ENCODE measurements at places on chromosomes 16 and 17.
A peak's percentile ranks its signal among the peaks of the same experiment; 100 is the strongest.

GRCh38 chr17:37089956-37090355 lies 141.2 kb downstream of the AATF start:
- DNase-seq, result peak; percentile 79

DNA sequence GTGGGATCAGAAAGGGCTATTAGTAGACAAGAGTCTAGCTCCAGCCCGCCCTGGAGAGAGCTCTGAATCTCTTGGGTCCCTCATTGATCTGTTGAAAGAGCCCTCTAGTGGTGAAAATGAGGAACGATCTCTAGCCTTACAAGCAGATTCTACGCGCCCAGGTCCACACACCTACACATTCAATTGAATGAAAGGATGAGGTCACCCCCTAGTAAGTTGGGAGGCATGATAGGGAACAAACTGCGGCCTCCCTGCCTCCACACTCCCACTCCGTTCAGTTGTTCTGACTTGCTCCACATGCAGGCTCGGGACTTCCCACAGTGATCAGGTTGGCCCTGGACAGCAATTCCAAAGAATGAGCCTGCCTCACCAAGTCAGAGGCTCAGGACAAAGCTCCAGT lies 2.9 kb upstream of the CACNG3 start:
- DNase-seq, result no peak

DNA sequence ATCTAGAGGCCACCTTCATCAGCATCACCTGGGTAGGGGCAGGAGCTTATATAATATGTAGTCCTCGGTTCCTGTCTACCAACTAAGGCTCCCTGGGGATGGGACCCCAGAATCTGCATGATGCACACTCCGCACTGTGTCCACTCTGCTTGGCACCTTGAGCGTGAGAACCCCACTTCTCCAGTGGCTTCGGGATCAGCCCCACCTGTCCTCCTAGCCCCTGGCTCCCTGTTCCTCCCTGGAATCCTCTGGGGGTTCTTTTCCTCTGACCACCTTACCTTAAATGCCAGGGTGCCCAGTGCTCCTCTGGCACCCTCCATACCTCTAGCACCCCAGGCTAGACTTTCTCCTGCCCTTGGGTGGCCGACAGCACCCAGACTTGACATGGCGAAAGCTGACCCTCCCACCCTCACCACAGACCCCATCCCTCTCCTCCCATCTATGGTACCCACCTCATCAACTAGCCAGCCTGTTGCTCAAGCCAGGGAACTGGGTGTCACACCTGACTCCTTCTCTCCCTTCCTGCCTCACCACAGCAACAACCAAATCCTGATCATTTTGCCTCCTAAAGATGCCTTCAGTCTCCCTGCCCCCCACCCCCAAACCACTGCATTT lies 2.8 kb upstream of the NXPH3 start:
- DNase-seq, result no peak

- no peak for DNase-seq
Observed at GRCh38 chr16:25172831-25173230, 43.9 kb upstream of the AQP8 start.

GRCh38 chr16:29139261-29139802 lies 154.5 kb downstream of the LAT start:
- no peak for DNase-seq

GRCh38 chr16:11686713-11687380 lies 18.6 kb downstream of the SNN start:
- no peak for DNase-seq

DNA sequence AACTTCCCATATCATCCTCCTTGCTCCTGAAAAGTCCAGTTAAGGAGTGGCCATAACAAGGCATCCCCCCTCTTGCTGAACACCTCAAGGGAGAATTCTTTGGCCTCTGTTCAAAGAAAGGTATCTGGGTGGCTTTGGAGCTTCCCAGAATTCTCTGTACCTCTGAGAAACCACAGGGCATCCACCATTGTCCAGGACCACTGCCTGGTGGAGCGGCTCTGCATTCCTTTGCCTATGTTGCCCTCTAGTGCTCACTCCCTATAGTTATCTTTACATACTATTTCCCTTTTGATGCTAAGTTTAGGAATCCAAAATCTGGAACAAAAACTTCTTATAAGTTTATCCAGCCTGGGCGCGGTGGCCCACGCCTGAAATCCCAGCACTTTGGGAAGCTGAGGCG lies 30.3 kb downstream of the CHD9NB start:
- no peak for DNase-seq

DNA sequence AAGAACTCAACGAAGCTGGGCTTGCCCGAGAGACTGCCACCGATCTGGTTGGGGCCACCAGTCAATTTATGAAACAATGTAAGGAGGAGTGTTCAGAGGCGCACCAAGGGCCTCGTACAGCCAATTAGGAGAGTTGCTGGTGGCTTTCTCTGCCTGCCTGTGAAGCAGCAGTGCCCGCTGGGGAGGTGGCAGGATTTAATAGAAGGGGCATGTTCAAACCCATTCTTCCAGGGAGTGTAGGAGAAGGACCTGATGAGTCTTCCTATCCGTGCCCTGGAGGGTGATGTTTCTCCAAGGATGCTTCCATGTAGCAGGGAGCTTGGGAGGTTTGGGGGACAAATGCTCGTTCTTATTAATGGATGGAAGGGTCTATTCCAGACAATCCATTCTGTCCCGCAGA lies 178.4 kb downstream of the CCDC182 start:
- DNase-seq, result no peak

DNA sequence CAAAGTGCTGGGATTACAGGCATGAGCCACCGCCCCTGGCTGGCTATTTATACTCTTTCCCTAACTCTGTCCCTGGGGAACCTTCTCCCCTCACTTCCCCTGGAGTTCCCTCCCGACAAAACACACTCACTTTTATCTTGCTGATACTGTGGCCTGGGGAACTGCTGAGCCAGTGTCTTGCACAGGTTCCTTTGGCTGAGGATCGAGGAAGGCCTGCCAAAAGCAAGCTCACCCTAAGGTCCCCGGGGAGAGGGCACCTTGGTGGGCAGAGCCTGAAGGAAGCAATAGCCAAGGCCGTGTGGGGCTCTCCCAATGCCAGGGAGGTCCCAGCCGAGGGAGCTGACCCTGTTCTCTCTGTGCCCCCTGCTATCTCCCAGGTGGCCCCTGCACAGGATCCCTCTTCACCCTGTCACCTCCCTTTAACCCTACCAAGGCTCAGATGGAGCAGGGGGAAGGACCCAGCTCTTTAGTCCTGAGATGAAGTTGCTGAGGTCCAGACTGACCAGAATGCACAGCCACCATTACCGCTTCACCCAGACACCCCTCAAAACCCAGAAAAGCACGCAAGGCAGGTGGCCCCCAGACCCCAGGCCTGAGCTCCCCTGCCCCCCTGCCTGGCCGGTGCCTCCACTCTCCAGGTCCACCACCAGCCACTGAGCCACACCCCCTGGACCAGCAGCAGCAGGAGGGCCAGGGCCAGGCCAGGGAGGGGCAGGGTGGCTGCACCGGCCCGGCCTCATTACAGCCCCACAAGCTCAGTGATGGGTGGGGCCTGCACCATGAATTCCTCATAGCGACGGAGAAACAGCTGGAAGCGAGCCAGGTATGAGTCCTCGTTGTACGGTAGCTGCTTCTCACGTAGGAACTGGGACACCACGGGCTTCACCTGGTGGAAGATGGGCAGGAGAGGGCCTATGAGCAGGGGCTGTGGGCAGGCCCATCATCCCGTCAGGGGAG lies 5.1 kb upstream of the FDXR start:
- DNase-seq, result peak; percentile 81

DNA sequence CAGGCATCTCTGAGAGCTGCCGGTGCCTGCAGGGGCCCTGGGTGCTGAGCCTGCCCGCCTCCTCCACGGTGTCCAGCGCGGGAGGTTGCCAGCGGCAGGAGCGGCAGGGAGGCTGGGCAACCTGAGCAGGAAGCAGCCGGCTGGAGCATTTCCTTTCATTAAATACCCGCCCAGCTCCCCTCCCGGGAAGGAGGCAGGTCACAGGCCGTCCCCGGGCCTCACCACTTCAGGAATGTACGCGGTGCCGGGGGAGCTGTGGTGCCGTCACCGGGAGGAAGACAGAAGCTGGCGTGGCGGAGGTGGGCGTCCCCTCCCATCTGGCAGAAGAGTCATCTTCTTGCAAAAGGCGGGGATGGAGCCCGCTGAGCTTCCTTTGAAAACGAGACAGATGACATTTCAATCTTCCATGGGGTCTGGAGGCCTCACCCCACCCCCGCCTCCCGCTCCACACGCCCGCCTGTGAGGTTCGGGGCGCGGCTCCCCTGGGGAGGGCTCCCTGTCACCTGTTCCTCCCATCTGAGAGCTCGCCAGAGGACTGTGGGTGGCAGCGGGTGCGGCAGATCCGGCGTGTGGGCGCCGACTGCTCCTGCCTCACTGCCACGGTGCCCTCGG lies 16.0 kb downstream of the SOX8 start:
- DNase-seq, result peak; percentile 58

DNA sequence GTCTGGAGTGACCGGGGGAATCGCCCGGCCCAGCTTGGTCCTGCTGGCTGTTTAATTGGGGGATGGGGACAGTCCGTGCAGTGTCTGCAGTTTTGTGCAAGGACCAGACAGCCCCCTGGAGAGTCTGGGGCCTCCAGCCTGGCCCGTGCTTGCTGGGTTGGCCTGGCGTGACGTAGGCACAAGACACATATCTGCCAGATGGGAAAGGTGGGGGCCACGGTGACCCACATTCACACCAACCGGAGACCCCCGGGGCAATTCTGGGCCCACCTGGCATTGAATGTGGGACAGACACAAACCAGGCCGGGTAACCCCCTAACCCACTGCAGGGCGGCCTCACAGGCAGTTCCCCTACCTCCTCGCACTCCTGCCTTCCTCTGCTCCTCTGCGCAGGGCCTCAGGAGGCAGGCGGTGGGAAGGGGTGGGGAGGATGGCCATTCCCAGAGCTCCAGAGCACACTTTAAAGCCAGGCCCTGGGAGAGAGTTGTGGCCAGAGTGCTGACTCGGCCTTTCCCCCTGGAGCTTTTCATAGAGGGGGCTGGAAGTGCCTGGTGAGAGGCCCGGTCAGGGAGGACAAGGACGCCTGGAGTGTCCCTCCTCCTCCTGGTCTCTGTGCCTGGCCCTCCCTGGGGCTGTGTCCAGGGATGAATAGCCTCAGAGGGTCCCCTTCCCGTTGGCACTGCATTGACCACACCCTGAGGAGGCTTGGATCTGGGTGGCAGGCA lies 1.5 kb downstream of the MRC2 start:
- DNase-seq, result no peak

DNA sequence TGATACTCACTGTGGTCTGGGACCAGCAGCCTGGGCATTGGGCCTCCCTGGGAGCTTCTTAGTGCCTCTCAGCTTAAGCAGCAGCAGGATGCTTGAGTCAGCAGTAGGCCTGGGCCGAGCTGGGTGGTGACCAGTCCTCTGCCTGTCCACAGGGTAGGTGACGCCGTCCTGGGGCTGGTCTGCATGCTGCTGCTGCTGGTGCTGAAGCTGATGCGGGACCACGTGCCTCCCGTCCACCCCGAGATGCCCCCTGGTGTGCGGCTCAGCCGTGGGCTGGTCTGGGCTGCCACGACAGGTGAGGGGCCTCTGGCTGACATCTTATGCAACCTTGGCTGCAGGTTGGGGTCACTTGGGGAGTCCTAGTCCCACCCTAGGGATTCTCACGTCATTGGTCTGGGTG lies 7.4 kb downstream of the SLC26A11 start:
- no peak for DNase-seq

DNA sequence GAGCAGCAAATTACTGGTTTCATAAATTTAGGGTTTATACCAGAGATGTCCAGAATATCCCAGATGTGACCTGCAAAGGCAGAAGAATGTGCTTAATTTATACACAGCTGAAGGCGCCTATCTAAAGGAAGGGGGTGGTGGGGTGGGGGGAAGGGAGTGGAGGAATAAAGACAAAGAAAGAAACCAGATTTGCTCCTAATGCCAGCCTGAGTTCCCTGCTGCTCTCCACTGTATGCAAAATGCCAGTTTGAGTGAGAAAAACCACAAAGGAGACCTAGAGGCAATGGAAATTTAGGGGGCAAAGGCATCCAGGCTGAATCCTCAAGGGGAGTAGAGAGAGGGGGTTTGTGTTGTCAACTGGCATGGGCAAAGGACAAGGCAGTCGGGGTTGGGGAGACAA lies 161.5 kb upstream of the TOX3 start:
- no peak for DNase-seq

DNA sequence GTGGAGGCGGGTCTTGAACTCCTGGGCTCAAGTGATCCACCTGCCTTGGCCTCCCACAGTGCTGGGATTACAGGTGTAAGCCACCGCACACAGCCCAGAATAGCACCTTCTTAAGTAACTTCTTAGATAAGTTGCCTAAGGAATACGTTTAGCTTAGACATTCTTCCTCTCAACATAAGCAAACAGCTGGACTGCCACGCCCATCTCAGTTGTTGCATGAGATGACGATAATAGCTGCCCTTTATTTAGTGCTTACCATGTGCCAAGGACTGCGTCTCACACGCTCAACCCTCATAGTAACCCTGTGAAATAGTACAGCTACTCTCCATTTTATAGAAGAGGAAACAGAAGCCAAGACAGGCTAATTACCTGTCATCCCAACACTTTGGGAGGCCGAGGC lies 11.8 kb downstream of the HASPIN start:
- DNase-seq, result no peak

DNA sequence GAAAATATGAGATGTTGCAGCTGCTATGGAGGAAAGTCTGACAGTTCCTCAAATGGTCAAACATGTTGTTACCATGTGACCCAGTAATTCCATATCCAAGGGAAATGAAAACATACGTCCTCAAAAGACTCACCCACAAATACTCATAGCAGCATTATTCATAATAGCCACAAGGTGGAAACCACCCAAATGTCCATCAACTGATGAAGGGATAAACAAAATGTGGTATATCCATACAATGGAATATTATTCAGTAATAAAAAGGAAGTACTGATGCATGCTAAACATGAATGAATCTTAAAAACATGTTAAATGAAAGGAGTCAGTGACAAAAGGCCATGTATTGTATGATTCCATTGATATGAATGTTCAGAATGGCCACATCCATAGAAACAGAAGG lies 140.2 kb downstream of the PITPNC1 start:
- DNase-seq, result no peak

DNA sequence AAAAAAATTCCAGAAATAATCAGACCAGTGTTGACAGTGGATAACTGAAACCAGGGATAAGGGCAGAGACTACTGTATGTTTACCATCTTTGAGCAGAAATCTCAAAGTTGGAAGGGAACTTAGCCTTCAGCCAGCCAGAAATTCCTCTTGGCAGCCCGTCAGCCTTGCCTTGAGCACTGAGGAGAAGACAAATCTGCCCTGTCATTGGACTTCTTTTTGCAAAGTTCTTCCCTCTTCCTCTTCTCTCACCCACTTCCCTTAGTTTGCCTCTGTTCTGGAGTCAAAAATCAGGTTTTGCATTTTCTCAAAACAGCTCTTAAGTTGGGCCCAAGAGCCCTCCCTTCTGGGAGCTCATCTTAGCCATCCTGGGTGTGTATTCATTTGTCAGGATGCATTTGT lies 6.2 kb downstream of the TUFM start:
- DNase-seq, result no peak

- no peak for DNase-seq
Observed at GRCh38 chr17:55377671-55378275, 43.9 kb downstream of the MMD start.

- no peak for DNase-seq
Observed at GRCh38 chr16:81756615-81757356, 22.3 kb upstream of the PLCG2 start.

- no peak for DNase-seq
Observed at GRCh38 chr17:77266891-77267341, 126.1 kb downstream of the SEC14L1 start.
